ENCODE measurements at places on chromosomes 7 and 10. TPM values are rescaled to one million over a fixed set of nuclear protein-coding genes. Genes with fewer than 3 reads are reported as not detected.

- no peaks in the 10 kb centered on the region for H3K4me1 ChIP-seq
- no peak overlapping the region for H3K4me3 ChIP-seq
- H3K27ac ChIP-seq, result no peak overlapping the region
- peaks cover 8% of the 10 kb centered on the region for H3K27me3 ChIP-seq
Observed at GRCh38 chr10:113259576-113260226, 293.2 kb upstream of the HABP2 start.

DNA sequence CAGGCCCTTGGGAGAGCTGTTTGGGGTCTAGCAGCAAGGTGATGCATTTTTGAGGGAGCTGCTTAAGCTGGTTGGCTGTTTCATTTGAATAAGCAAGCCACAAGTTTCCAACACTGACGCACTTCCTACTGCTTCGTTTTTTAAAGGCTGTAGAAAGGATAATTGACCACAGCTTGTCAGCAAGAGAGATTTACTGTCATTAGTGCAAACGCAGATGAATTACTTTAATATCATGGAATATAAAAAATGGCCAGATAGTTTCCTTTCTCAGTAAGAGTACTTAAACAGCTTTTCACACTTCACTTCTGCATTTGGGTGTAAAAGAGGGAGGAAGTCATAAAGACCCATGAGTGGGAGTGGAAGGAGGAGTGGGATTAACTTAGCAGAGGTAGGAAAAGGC lies 61.5 kb downstream of the FZD1 start:
- no peak overlapping the region for H3K4me3 ChIP-seq
- H3K27ac ChIP-seq, result no peak overlapping the region
- H3K4me1 ChIP-seq, result no peaks in the 10 kb centered on the region
- H3K27me3 ChIP-seq, result no peaks in the 10 kb centered on the region
- no peaks in the 10 kb centered on the region for H3K36me3 ChIP-seq
- no peak for DNase-seq

GRCh38 chr7:134875867-134876266 lies 96.4 kb downstream of the CALD1 start:
- no peaks in the 10 kb centered on the region for H3K36me3 ChIP-seq
- H3K4me3 ChIP-seq, result no peak overlapping the region
- DNase-seq, result no peak
- H3K4me1 ChIP-seq, result no peaks in the 10 kb centered on the region

- no peak overlapping the region for H3K4me3 ChIP-seq
- no peaks in the 10 kb centered on the region for H3K27me3 ChIP-seq
- peaks cover 3% of the 10 kb centered on the region for H3K4me1 ChIP-seq
- H3K27ac ChIP-seq, result no peak overlapping the region
- H3K36me3 ChIP-seq, result peaks cover 24% of the 10 kb centered on the region
Observed at GRCh38 chr7:152329469-152329868, 106.3 kb downstream of the KMT2C start.

DNA sequence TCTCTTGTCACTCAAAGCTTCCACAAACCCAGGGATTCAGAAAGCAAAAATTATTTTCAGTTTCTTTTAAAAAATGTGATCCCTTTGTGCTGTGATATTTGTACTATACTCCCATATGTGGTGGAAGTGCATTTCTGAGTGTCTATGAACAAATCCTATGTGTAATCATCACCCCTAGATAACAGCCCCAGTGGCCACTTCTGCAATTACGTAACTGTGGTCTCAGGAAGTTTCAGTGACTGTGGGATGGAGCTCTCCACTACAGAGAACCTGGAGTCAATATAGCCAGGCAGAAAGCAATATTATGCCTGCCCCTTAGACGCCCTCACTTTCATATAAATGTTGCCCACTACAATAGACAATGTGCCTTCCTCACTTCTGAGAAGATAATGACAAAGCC lies 1101.7 kb upstream of the GHITM start:
- H3K4me3 ChIP-seq, result no peak overlapping the region
- no peak overlapping the region for H3K27ac ChIP-seq
- DNase-seq, result no peak
- H3K36me3 ChIP-seq, result no peaks in the 10 kb centered on the region

GRCh38 chr7:108580298-108580697 lies 10.6 kb downstream of the DNAJB9 start:
- no peaks in the 10 kb centered on the region for H3K27me3 ChIP-seq
- peaks cover 4% of the 10 kb centered on the region for H3K4me1 ChIP-seq
- no peak overlapping the region for H3K27ac ChIP-seq
- peaks cover 41% of the 10 kb centered on the region for H3K36me3 ChIP-seq
- no peak for DNase-seq
- no peak overlapping the region for H3K4me3 ChIP-seq

DNA sequence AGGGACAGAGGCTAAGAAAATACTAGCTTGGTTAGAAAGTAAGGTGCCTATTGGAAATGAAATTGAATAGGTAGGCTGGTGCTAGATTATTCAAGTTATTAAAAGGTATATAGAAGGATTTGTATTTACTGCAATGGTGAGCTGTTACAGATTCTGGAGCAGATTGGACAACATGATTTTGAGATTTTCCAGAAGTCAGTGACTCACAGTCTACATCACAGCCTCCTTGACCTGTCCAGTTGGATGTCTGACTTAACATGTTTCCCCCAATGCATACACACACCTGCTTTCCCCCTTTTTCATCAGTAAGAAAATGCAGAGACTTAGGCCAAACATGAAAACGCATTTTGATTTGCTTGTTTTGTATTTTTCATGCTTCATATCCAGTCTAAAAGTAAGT lies 33.4 kb downstream of the STARD3NL start:
- H3K27me3 ChIP-seq, result no peaks in the 10 kb centered on the region
- H3K4me1 ChIP-seq, result peaks cover 12% of the 10 kb centered on the region

The NRF1 gene
- 21.9 TPM for total RNA-seq

The ATP6V0A4 gene
- not detected for total RNA-seq

The PAX4 gene
- not detected for total RNA-seq

The FAM13C gene
- total RNA-seq, result not detected

The PAPOLB gene
- total RNA-seq, result not detected
